ENCODE measurements at places on chromosomes 7 and 10.

- no peak for DNase-seq
Observed at GRCh38 chr7:97771576-97771975, 39.7 kb downstream of the TAC1 start.

- DNase-seq, result no peak
Observed at GRCh38 chr7:1245524-1246050, 12.9 kb downstream of the UNCX start.

DNA sequence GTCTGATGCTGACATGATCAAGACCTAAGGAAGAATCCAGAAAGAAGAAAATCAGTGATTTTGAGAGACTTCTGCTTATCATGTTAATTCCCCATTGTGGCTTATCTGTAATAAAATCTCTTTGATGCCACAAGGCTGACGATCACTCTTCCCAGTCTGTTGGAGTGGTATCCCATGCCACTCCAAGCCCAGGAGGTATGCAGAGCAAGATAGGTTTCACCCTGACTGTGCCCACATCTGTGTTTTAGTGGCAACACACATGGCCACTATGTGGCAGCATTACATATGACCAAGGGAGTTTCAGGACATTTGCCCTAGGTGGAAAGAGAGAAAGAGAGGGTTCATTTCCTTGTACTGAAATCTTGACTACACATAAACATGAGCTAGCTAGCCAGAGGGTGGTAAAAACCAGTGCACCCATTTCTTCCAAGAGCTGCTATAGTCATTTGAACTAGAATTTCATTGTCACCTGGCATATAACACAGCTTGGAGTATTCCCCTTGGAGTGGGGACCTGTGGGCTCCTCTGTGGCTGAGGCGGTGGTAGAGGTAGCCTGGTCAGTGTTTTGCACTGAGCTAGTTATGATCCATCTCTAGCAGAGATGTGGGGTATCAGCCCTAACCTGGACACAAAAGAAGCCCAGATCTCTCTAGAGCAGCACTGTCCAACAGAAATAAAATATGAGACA, 20.8 kb downstream of the LAMB4 start:
- no peak for DNase-seq

DNA sequence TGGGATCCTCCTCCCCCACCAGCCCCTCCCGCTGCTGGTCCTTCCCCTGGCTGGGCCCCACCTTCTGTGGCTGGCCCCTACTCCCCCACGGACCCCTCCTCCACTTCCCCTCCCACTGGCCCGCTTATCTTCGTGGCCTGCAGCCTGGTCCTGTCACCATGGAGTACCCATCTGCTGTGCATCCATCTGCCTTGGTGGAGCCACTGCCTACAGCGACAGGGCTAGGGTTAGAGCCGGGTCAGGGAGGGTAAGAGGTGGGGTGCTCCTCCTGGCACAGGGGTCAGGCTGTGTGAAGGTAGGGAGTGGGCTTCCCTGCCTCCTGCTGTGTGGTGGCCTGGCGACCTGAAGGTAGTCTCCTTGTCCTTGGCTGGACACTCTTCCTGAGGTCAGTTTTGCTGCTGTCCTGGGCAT, 5.2 kb downstream of the ADCY1 start:
- no peak for DNase-seq

- no peak for DNase-seq
Observed at GRCh38 chr10:124637746-124638145, 106.4 kb downstream of the FAM53B start.

DNA sequence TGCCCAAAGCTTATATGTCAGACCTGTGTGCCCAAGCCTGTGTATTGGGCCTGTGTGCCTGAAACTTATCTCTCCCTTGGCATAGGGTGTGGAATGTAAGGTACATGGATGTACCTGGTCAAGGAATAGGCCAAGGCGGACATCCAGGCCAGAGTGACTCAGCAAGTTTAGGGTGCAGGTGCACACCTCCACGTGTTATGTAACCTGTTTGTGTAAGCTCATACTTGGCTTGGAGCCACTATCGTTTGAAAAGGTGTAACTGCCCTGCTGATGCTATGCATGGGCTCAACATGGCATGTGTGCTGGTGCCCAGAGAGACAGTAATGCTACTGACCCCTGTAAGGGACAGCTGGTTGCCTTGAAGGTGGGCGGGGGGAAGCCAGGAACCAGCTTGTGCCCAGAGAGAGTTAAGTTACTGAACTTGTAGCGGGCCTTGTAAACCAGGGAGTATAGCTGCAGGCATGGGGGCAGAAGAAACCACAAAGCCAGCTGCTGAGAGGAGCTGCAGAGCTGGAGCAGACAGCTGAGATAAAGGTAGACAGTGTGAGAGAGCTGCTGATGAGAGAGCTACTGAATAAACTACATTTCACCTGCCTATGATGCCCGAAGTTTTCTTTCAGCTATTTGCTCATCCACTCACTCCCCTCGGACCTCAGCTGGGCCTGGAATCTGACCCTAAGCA, 656.4 kb upstream of the ZWINT start:
- no peak for DNase-seq

DNA sequence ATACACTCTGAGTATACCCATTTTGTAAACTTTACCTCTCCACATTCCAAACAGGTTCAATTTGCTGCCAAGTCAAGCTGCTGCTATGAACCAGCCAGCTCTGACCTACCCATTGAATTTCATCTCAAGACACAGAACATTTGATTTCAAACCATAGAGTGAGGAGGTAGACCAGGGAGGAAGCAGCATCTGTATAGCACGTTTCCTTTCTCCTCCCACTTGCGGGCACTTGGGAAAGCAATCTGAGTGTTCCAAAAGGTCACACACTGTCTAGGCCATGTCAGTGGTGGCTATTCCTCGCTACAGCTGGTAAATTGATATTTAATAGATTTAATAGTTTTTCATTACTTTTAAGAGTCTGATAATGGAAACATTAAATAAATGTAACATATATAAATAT, 147.8 kb upstream of the EEPD1 start:
- no peak for DNase-seq

- no peak for DNase-seq
Observed at GRCh38 chr10:29144126-29144525, 144.7 kb upstream of the LYZL1 start.

DNA sequence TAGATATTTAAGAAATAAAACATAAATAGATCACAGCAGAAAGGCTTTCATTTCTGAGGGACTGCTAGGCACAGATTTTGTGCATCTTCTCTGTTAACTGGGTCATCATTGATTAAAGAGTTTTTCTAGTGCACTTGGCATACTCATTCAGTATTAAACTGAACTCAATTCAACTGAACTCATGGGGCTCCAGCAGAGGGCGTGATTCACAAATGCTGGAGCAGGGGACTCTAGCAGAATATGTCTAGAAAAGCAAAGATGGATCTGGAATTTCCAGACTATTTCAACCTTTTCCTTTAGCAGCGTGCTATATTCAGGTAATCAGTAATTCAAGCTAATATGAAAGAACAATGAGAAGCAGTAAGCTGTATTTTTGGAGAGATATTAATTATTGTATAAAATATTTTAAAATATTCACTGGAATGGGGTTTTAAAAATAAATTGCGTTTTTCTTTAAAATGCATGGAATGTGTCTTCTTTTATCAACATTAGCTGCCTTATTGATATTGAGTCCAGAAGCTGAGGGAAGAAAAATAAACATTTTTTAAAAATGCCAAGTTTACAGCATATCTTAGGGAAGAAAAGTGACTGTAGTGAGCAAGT, 296.8 kb upstream of the CACNA2D1 start:
- no peak for DNase-seq

DNA sequence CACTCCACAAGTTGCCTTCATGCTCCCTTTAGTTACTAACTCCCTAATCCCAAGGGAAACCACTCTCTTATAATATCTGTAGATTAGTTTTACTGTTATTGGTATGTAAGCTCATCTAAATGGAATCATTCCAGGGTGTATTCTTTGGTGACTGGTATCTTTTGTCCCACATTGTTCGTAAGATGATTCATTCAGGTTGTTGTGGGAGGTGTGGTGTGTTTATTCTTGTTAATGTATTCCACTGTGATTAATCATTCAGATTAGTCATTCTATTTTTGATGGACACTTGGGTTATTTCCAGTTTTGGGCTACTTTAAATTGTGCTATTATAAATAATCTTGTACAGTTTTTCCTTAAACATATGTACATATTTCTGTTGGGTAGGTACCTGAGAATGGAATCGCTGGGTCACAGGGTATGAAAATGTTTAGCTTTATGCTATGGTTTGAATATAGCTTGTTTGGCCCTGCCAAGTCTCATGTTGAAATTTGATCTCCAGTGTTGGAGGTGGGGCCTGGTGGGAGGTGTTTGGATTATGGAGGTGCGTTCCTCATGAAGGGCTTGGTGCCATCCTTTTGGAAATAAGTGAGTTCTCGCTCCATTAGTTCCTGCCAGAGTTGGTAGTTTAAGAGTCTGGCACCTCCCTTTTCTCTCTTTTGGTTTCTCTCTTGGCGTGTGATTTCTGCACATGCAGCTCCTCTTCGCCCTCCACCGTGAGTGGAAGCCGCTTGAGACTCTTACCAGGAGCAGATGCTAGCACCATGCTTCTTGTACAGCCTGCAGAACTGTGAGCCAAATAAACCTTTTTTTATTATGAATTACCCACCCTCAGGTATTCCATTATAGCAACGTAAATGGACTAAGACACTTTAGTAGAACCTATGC, 13.8 kb downstream of the BTRC start:
- DNase-seq, result no peak

GRCh38 chr7:98760201-98760651, 109.6 kb downstream of the TMEM130 start:
- no peak for DNase-seq

GRCh38 chr7:32670110-32671025, 175.1 kb downstream of the AVL9 start:
- DNase-seq, result no peak

GRCh38 chr7:981793-982510, 1.0 kb upstream of the CYP2W1 start:
- DNase-seq, result no peak

- no peak for DNase-seq
Observed at GRCh38 chr7:94001396-94001795, 2.8 kb downstream of the BET1 start.

GRCh38 chr10:17527514-17528146, 73.2 kb upstream of the ST8SIA6 start:
- no peak for DNase-seq
